ENCODE measurements at places on chromosomes 7 and 10.
A peak's percentile ranks its signal among the peaks of the same experiment; 100 is the strongest.

DNA sequence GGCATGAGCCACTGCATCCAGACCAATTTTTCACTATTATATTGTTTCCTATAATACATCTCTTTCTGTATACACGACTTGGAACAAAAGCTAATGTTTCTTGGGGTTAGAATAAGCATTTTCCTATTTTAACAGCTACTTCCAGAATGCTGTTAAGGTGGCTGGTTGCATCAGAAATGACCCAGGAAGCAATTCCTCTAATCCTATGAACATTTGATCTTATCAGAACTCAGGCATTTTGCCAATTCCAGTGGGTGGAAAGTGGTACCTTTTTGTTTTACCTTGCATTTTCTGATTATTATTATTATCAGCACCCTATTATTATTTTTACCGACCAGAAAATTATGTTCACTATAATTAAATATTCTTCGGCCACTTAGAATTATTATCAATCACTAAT is 73.3 kb downstream of the NDUFB2 start:
- H3K4me1 ChIP-seq = no peaks in the 10 kb centered on the region
- no peak for DNase-seq
- H3K36me3 ChIP-seq = no peaks in the 10 kb centered on the region
- no peak overlapping the region for H3K27ac ChIP-seq
- no peak overlapping the region for H3K4me3 ChIP-seq
- no peaks in the 10 kb centered on the region for H3K27me3 ChIP-seq

- no peak overlapping the region for H3K27ac ChIP-seq
- no peak overlapping the region for H3K4me3 ChIP-seq
- H3K27me3 ChIP-seq = no peaks in the 10 kb centered on the region
Measured at GRCh38 chr10:122727426-122727825, 27.8 kb upstream of the C10orf120 start.

- peaks cover 76% of the 10 kb centered on the region for H3K4me1 ChIP-seq
- peaks cover 5% of the 10 kb centered on the region for H3K27me3 ChIP-seq
- peak overlapping the region; percentile 42 for H3K4me3 ChIP-seq
- DNase-seq = no peak
- no peak overlapping the region for H3K27ac ChIP-seq
- no peaks in the 10 kb centered on the region for H3K36me3 ChIP-seq
Measured at GRCh38 chr10:8055420-8056349, 1.2 kb downstream of the GATA3 start.

DNA sequence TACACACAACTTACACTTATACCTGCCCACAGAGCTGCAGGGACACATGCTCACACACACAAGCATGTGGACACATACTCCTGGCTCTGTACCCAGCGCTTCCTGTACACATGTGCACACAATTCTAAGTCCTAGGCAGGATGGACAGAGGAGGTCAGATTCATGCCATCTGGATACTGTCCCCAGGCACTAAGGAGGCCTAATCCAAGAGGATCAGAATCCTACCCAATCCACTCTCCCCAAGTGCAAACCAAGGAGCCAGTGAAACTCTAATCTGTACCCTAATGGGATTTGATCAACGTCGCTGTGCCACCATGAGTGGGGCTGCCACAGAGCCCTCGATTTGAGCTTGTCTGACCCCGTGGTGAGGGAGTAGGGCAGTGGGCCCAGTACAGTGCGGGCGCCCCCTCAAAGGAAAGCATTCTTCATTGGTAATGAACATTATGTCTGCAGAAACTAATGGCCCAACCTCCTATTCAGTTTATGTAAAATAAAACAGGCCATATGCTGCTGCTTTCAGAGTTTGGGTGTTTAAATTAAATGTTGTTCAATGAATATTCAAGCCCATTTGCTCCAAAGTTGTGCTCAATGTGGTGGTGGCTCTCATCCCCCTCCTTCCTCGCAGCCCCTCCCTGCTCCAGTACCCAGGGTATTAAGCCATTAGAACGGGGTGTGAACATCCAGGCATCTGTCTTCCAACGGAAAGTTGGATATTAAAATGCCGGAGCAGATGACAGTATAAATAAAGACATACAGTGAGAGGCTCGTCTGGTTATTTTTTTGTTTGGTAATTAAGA is 26.4 kb downstream of the RPS24 start:
- no peaks in the 10 kb centered on the region for H3K4me1 ChIP-seq
- no peaks in the 10 kb centered on the region for H3K36me3 ChIP-seq
- no peak overlapping the region for H3K4me3 ChIP-seq
- no peak overlapping the region for H3K27ac ChIP-seq
- no peaks in the 10 kb centered on the region for H3K27me3 ChIP-seq

DNA sequence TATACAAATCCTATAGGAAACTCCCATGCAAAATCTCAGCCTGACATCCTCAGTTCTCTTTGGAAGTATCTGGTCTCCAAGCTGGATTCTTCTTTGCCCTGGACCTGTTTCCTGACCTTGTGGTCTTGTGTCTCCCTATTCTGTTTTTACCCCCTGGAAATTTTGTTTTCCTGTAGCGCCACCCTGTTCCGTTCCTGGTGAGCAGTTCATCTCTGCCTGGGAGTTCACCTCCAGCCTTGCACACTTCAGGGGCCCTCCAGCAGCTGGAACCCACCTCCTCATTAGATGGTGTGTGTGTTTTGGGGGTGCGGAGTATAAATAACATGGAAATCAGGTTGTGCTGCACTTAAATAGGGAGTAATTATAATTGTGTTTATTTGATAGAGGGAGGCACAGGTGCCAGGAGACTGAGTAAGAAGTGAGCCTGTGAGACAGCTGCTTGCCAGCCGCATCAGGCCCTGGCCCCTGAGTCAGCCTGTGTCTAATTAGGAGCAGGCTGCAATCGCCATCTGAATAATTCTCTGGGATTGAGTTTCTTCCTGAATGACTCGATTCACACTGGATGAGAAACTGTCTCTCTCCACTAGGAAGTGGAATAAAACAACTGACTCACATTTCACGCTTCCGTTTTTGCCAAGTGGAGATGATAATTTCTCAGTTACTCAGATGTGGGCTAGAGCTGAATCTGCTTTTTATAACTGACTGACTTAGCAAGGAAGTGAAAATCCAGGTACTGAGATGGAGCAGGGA is 69.4 kb upstream of the HECTD2 start:
- H3K27me3 ChIP-seq = no peaks in the 10 kb centered on the region
- H3K4me3 ChIP-seq = no peak overlapping the region
- no peak overlapping the region for H3K27ac ChIP-seq
- no peaks in the 10 kb centered on the region for H3K36me3 ChIP-seq
- H3K4me1 ChIP-seq = no peaks in the 10 kb centered on the region

DNA sequence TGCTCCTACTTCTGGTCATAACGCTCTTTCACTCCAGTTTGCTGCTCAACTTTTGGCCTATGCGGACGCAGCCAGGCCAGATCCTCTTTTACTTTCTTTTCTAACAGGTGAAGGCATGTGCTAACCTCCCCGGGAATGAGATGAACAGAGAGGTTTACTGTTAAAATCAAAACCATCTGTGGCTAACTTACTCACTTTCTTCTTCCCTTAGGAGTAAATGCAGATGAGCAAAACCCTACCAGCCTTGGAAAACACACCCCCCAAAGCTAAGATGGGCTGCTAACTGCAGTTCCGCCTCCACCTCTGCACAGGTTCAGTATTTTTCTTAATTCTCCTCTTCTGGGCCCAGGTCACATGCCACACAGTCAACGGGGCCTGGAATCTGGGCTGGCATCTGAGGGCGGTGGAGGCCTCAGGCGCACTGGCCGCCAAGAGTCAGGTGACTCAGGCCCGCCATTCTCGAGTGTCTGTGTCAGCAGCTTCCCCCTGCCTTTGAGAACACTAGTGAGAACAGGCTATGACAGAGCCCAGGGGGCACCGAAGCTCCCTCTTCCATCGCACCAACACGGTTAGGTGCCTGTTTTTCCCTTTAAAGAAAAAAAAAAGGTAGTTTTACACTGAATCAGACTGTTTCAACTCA is 11.1 kb downstream of the FAM53B start:
- no peaks in the 10 kb centered on the region for H3K27me3 ChIP-seq
- DNase-seq = no peak
- no peaks in the 10 kb centered on the region for H3K36me3 ChIP-seq
- H3K4me1 ChIP-seq = peaks cover 3% of the 10 kb centered on the region
- H3K27ac ChIP-seq = peak overlapping the region; percentile 98

- H3K4me1 ChIP-seq = peaks cover 7% of the 10 kb centered on the region
- no peak overlapping the region for H3K27ac ChIP-seq
- DNase-seq = no peak
- no peaks in the 10 kb centered on the region for H3K27me3 ChIP-seq
Measured at GRCh38 chr7:73435471-73436009, 2.0 kb downstream of the FZD9 start.

DNA sequence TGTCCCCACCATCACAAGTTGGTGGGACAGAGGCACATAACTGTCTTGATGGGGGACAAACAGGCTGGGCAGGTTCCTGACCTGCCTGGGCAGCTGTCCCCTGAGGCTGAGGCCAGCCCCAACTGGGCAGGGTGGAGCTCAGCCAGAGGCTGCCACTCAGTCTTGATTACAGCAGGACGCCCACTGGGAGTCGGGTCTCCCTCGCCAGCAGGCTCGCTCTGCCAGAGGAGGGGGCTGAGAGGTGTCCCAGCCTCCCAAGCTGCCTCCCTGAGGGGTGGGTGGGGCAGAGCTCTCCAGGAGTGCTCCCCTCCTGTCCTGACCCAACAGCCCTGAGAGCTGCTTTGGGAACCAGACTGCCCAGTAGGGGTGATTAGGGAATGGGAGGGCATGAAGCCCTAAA is 1.8 kb upstream of the CAMK2G start:
- H3K27ac ChIP-seq = no peak overlapping the region
- DNase-seq = no peak
- no peaks in the 10 kb centered on the region for H3K4me1 ChIP-seq
- no peak overlapping the region for H3K4me3 ChIP-seq
- H3K27me3 ChIP-seq = no peaks in the 10 kb centered on the region

DNA sequence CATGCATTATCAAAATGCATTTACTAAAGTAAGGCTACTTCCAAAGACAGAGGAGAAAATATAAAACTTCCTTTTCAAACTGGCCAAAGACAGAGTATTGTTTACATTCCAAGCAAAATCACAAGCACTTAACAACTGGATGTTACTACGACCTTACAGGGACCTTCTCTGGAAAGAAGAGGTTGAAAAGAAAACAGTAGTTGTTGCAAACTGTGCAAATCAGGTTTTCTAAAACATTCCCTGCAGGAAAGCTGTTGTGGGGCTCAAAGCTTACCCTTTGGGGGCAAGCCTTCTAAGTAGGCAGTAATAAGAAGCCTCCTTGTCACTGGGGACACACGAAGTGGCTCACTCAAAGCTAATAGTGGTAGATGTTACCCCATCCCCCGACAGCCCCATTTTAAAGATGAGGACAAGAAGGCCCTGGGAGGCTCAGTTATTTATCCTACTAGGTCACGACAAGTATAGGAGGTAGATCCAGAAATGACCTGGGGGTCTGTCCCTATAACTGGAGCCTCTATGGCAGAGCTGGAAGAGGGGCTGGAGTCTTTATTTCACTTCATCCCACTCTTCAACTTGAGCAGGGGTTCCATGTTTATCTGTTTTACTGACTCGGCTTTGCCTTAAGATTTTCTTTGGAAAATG is 46.6 kb downstream of the ATXN7L1 start:
- H3K36me3 ChIP-seq = no peaks in the 10 kb centered on the region
- peaks cover 9% of the 10 kb centered on the region for H3K4me1 ChIP-seq
- H3K27me3 ChIP-seq = no peaks in the 10 kb centered on the region

DNA sequence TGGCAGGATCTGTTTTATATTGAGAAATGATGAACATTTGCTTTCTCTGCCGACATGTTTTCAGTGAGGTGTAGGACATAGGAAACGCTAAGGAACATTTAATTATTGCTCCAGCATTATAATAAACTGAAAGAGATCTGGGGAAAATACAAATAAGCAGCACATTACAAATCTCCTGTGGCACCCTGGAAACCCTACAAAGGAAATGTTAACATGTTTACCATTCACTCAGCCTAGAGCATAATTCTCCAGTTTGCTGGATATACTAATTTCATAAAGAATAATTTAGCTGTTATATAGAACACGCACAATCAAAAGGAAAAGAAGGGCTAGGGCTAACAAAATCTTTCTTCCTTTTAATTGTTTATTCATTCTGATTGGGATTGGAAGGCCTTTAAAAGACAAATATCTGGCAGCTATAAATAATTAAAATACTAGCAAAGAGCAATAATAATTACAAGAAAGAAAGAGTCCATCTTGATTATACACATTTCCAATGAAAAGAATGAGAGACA is 299.4 kb downstream of the CRPPA start:
- no peaks in the 10 kb centered on the region for H3K4me1 ChIP-seq
- no peak overlapping the region for H3K4me3 ChIP-seq
- DNase-seq = no peak
- H3K36me3 ChIP-seq = peaks cover 15% of the 10 kb centered on the region
- H3K27ac ChIP-seq = no peak overlapping the region
- H3K27me3 ChIP-seq = no peaks in the 10 kb centered on the region

DNA sequence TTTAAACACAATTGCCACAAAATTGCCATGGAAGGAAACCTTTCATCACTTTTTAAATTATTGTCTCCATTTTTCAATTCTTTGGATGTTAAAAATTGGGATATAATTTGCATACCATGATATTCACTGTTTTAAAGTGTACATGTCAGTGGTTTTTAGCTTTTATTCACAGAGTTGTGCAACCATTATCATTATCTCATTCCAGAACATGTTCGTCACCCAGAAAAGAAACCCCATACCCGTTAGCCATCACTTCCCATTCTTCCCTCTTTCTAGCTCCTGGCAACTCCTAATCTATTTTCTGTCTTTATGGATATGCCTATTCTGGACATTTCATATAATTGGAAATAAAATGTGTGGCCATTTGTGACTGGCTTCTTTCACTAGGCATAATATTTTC is 260.3 kb upstream of the FERD3L start:
- no peaks in the 10 kb centered on the region for H3K36me3 ChIP-seq
- no peaks in the 10 kb centered on the region for H3K4me1 ChIP-seq
- H3K27me3 ChIP-seq = no peaks in the 10 kb centered on the region

DNA sequence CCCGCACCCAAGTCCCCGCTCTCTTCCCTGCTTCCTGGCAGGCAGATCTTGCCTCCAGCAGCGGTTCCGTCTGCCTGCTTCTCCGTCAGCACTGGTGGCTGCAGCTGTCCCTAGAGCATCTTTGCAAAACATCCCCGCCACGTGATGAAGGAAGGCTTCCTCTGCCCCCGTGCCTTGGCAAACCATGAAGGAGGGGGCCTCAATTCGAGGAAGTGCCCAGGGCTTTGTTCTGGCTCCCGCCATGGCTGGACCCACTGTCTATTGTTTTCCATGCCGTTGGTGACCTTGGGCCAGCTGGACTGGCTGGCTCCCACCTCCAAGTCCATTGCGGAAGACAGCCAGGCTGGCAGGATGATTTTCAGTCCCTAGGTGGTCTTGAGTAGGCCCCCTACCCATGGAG is 13.2 kb upstream of the AQP1 start:
- no peaks in the 10 kb centered on the region for H3K36me3 ChIP-seq
- no peaks in the 10 kb centered on the region for H3K27me3 ChIP-seq
- H3K4me3 ChIP-seq = no peak overlapping the region
- peak overlapping the region; percentile 57 for H3K27ac ChIP-seq
- H3K4me1 ChIP-seq = peaks cover 11% of the 10 kb centered on the region

Measured in tibial nerve (tissue), 4 donors.